AG09319 (cell line): ENCODE measurements at places on chromosomes 1 and 21.

DNA sequence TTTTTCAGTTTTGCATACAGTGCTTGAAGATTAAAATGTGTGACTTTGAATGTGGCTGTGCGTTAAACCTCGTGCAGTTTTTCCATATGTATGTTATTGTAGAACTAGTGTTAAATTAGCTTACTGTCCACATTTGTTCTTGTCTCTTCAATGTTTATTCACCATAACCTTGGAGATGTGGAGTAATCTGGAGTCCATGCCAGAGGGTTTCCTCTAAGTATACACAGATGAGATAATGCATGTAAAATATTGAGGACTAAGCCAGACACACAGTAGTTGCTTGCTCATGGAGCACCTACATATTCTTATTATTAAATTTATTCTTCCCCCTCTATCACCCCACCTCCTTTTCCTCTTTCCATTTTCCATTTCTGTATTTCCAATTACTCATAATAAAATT, 7.7 kb upstream of the GIPC2 start:
- DNase-seq: peak; percentile 8

DNA sequence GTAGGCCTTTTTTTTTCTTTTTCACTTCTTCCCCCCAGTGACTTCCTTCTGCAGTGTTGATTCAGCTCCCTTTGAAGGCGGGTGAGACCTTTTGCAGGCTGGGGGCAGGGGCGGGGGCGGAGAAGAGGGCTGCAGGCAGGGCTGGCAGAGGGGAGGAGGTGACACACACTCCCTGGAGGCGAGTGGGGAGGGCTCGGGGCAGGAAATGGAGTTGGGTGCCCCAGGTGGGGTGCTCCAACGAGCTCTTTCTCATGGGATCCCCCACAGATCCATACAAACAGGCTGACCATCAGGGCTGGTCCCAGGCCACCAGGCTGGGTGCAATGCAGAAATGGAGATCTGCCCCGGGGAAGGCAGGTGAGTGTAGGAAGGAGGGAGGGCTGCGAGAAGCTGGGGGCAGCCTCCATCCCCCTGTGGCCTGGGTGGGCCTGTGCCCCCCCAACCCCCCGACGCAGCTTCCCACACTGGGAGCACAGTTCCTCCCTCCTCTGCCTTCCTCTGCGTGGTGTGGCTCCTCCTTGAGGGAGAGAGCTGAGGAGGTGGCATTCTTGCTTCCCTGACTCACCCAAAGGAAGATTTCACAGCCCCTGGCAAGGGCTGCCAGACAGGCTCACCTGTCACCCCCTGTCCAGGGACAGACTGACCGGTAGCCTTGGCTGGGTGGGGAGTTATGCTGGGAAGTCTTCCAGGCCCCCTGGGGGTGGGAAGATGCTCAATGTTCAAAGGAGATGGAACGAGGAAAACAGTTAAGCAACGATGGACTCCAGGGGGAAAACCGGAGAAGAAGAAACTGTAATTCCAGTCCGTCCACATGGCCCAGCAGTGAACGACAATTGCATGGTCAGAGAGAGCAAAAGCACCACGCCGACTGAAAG, 7.1 kb upstream of the ITGB2 start:
- DNase-seq: no peak

GRCh38 chr1:93694039-93694438, 12.4 kb upstream of the BCAR3 start:
- no peak for DNase-seq

DNA sequence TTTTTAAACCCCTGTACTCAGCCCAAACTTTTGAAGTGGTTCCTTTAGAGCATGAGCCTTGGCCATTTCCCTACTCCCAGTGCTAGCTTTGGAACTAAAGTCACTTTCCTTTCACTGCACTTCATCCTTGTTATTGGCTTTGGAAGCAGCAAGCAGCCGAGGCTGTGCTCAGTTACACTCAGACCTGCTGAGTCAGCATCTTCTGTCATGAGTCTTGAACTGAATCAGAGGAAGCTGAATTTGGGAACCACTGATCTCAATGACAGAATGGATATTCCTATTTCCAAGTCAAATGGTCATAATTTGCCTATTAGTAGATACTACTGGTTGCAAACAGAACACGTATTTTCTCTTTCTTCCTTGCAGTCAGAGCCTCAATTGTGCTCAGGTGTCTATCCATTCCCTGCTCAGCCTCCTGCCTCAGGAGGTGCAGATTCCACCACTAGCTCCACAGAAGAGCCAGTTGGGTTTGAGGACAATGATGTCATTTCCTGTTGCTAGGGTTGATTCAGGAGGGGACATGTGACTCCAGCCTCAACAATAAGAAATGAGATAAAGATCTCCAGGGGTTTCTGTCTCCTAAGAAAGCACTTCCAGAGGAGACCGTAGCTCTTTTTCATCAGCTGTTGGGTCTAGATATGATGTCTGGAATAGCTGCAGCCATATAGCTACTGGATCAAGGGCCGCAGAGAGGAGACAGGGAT, 44.9 kb upstream of the NTPCR start:
- DNase-seq: no peak

DNA sequence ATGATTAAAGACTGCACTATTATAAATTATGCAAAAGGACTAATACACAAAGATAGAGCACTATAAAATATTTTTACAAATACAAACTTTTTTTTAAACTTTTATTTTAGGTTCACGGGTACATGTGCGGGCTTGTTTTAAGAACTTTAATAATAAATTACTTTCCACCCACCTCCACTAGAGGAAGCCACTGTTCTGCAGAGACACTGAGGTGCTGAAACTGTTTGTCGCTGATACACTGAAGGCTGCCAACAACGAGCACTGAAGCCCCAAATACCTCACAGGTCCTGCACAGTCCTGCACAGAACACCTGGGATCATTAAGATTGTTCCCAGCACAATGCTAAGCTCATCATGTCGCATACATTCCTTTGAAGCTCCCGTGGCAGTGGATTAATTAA, 19.9 kb downstream of the COA6 start:
- no peak for DNase-seq

DNA sequence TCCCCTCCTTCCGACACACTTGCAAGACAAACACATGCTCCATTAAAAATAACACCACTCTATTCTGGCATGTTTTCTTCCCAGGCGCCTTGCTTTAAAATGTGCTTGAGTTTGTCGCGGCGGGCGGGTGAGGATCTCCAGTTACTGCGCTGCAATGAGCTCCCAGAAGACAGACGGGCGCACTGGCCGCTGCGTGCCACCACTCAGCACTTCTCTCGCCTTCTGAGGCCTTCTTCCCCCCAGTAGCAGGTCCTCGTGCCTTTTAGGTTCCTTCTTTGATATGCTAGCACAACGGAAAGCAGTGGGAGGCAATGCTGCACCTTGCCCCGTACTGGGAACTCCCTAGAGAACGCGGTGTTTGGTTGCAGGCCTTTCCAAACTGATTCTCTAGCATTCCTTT, 279.5 kb upstream of the NR5A2 start:
- DNase-seq: no peak

GRCh38 chr1:247111700-247112478, 7.7 kb upstream of the ZNF669 start:
- DNase-seq: peak; percentile 20

DNA sequence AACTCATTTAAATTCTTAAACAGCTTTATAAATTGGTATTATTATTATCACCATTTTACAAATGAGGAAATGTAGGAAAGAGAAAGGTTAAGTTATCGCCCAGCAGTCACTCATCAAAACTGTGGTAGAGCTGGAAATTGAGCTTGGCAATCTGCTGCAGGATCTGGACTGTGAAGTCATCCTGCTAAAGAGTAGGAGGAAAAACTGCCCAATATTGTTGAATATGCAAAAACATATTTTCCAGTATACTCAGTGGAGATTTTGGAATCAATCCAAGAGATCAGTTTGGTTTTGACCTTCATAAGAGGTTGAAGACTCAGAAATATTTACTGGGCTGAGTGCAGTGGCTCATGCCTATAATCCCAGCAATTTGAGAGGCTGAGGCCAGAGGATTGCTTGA, 16.9 kb upstream of the RC3H1 start:
- no peak for DNase-seq

DNA sequence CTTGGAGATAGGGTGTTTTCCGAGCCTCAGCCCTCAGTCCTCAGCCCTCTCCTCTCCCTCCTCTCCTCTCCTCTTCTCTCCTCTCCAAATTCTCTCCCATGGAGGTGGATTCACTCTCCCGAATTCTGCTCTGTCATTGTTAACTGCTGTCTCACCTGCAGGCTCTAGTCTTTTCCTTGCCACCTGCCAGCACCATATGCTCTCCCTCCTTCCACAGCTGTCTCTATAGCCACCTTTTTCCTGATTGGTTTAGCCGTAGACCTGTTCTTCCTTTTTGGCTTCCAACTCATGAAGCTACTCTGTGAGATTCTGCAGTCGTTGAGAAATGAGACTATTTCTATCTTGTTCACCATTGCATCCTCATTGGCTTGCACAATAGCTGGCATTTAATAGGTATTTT, 19.7 kb downstream of the COG2 start:
- no peak for DNase-seq
